PC-9 (cell line): ENCODE measurements at places on chromosomes 5 and 9.

- H3K27ac ChIP-seq, result no peak overlapping the region
- 0 out of 2 replicates have a peak, but pooled peaks cover 2% of the 10 kb centered on the region for H3K36me3 ChIP-seq
- DNase-seq, result no peak
These were observed 3.7 kb upstream of the GTF3C5 start for GRCh38 chr9:133027134-133027533.

DNA sequence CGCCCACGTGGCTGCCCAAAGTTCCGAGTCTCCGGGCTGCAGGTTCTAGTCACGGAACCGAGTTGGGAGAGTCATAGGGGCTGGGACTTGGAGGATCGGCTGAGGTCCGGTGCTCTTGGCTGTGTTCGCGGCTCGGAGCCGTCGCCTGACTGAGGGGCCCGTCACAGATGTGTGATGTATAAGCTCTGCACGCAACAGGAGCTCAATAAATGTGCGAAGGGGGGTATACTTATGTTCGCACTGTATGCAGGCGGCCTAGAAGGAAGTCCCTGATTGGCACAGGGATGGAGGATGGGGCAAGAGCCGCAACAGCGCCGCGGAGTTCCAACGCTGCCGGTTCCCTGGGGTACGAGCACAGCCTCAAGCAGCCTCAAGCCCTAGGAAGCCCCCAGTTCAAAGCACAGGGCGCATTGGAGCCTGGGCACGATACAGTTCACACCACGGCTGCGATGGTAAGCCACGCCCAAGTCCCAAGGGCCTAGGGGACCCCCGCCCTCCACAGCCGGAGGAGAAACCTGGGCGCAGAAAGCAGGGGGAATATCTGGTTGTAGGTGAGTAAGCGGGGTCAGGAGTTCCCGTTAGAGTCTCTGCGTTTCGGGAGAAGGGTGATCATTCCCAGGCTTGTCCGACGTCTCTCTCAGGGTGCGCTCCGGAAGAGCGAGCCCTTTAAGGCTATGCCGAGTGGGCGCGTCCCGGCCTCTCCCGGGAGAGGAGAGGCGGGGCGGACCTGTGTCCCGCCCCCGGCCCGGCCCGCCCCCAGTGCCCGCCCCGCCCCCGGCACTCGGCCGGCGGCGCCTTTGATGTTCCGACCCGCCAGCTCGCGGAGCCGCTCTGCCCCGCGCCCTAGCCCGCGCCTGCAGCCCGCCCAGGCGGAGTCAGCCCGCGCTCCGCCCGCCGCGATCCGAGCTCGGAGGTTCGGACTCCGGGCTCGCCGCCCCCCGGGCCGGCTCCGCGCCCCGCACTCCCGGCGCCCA is at the start of gene TCF7:
Gene TCF7 (plus strand): TSS at position 780 of the 974 bp plus-strand sequence. CDS start 226 bp downstream, outside the sequence.
- no peaks in the 10 kb centered on the region for H3K36me3 ChIP-seq
- peak; percentile 73 for DNase-seq
- H3K27me3 ChIP-seq, result no peaks in the 10 kb centered on the region
- peak within 1 kb of the TSS; percentile 90 for H3K4me3 ChIP-seq
- H3K27ac ChIP-seq, result no peak within 1 kb of the TSS

- H3K4me3 ChIP-seq, result no peak overlapping the region
- peaks cover 28% of the 10 kb centered on the region for H3K4me1 ChIP-seq
- no peaks in the 10 kb centered on the region for H3K27me3 ChIP-seq
- no peaks in the 10 kb centered on the region for H3K36me3 ChIP-seq
- DNase-seq, result no peak
These were observed 42.0 kb upstream of the ORM1 start for GRCh38 chr9:114280636-114281472.

GRCh38 chr9:34620061-34620994 is at the start of gene DCTN3:
Gene DCTN3 (minus strand): TSS chr9:34620495. CDS start chr9:34620464, 31 bp downstream.
- H3K27me3 ChIP-seq, result peaks cover 8% of the 10 kb centered on the region; the same call in 1 of the 2 replicates
- no peaks in the 10 kb centered on the region for H3K36me3 ChIP-seq
- H3K4me3 ChIP-seq, result peak within 1 kb of the TSS; percentile 89
- no peak within 1 kb of the TSS for H3K27ac ChIP-seq
- DNase-seq, result peak; percentile 82
- no peaks in the 10 kb centered on the region for H3K4me1 ChIP-seq

GRCh38 chr9:35085078-35085477 is 5.3 kb upstream of the FANCG start:
- no peak overlapping the region for H3K27ac ChIP-seq
- H3K4me3 ChIP-seq, result no peak overlapping the region
- no peaks in the 10 kb centered on the region for H3K4me1 ChIP-seq
- H3K27me3 ChIP-seq, result no peaks in the 10 kb centered on the region
- H3K36me3 ChIP-seq, result no peaks in the 10 kb centered on the region

- DNase-seq, result no peak
- no peaks in the 10 kb centered on the region for H3K36me3 ChIP-seq
- H3K27ac ChIP-seq, result no peak overlapping the region
- no peak overlapping the region for H3K4me3 ChIP-seq
- no peaks in the 10 kb centered on the region for H3K27me3 ChIP-seq
These were observed 177.3 kb upstream of the DMAC1 start for GRCh38 chr9:7976856-7977255.

GRCh38 chr5:98403131-98403530 is 370.3 kb upstream of the RGMB start:
- H3K4me3 ChIP-seq, result no peak overlapping the region
- H3K27ac ChIP-seq, result no peak overlapping the region
- no peak for DNase-seq
- no peaks in the 10 kb centered on the region for H3K36me3 ChIP-seq

- H3K4me3 ChIP-seq, result no peak overlapping the region
- no peak for DNase-seq
- H3K27ac ChIP-seq, result no peak overlapping the region
- no peaks in the 10 kb centered on the region for H3K27me3 ChIP-seq
- H3K36me3 ChIP-seq, result no peaks in the 10 kb centered on the region
These were observed 1528.6 kb downstream of the EFNA5 start for GRCh38 chr5:106142116-106142515.

DNA sequence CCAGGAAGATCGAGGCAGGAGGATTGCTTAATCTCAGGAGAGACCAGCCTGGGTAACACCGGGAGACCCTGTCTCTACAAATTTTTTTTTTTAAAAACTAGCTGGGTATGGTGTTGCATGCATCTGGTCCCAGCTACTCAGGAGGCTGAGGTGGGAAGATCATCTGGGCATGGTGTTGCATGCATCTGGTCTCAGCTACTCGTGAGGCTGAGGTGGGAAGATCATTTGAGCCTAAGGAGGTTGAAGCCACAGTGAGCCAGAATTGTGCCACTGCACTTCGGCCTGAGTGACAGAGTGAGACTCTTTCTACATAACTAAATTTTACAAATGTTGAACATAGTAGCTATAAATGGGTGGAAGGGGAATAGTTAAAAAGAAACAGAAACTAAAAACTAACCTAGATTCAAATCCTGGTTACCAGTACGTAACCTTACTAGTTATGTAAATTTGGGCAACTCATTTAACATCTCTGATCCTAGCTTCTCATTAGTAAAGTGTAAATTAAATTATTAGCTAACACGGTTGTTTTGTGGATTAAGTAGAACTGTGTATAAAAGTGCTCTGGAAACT is 41.7 kb downstream of the TMEM161B start:
- no peak overlapping the region for H3K4me3 ChIP-seq
- no peak for DNase-seq
- no peak overlapping the region for H3K27ac ChIP-seq
- no peaks in the 10 kb centered on the region for H3K27me3 ChIP-seq
- H3K4me1 ChIP-seq, result no peaks in the 10 kb centered on the region

DNA sequence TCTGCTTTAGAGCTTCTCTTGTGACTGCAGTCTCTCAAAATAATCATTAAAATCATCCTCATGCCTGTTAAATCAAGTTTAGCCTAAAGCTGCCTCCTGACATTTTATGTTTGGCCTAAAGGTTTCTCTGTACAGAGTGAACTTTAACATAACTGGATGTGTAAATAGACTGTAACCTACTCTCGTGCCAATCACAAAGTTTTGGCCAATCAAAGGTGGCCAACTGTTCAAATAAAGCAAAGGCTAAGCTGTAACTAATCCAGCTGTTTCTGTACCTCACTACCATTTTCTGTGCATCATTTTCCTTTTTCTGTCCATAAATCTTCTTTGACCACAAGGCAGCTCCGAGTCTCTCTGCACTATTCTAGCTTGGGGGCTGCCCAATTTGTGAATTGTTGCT is 86.2 kb downstream of the GCNT1 start:
- H3K4me1 ChIP-seq, result 0 out of 2 replicates have a peak, but pooled peaks cover 5% of the 10 kb centered on the region
- H3K4me3 ChIP-seq, result no peak overlapping the region
